ENCODE measurements at places on chromosomes 11 and 22.

DNA sequence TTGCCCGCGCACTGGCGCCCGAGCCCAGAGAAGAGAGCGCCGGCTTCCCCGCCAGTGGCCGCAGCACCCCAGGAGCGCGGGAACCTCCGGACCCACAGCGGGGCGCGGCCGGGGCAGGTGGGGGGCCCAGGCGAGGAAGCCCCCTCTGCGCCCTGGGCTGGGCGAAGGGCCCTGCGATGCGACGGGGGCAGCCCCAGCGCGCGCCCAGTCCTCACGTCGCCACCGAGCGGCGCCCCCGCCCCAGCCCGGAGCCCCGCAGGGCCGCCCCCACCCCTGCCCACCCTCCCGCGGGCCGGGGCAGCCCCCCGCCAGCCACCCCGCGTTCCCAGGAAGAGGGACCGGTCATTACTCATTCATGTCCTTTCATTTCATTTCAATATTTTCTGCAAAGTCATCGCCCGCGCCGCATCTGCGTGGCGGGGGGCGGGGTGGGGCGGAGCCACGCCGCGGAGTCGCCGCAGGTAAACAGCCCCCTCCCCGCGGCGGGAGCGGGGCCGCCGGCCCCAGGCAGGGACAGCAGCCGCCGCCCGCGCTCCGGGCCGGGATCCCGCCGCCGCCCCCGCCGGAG, 673 bp upstream of the PANX2 start:
- no peak for DNase-seq

GRCh38 chr11:2428322-2428795, 16.0 kb downstream of the TRPM5 start:
- peak; percentile 67 for DNase-seq

DNA sequence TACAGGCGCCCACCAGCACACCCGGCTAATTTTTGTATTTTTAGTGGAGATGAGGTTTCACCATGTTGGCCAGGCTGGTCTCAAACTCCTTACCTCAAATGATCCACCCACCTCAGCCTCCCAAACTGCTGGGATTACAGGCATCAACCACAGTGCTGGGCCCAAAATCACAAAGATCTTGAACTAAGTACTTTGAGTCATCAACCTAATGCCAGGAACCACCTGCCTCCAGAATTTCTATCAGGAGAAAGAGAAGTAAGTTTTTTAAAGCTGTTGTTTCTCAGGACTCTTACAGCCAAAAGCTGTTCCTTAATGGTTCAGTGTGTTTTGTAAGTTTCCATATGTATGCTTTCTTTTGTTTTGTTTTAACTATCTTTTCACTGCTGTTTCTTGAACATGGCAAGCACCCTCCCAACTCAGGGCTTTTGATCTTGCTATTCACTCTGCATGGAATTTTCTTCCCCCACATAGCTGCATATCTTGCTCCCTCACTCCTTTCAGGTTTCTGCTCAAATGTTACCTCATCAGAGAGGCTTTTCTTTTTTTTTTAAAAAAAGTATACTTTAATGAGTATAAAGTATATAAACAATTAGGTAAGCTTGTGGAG, 6.0 kb upstream of the PAK1 start:
- DNase-seq = no peak

GRCh38 chr22:45638197-45638596, 33.4 kb upstream of the ATXN10 start:
- no peak for DNase-seq

DNA sequence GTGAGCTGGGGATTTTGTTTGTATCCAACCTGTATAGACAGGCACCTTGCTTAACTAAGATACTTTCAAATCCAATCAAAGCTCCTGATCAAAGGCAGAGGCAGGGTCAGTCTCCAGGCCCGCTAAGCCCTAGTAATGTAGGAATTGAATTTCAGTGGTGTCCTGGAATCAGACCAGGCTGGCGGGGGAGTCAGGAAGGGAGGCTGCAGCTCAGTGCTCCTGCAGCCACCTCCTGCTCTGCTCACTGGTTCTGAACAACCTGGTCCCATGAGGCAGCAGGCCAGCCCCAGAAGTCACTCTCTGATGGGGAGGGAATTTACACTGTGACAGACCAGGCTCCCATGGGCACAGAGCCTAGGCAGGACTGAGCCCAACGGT, 38.5 kb upstream of the GALNT18 start:
- DNase-seq = no peak

- no peak for DNase-seq
These were observed 44.0 kb upstream of the SLC1A2 start for GRCh38 chr11:35463331-35463751.

Data from neuronal stem cell (in vitro differentiated cells).